ENCODE measurements at places on chromosomes 7 and 10. TPM values are rescaled to one million over a fixed set of nuclear protein-coding genes. Genes with fewer than 3 reads are reported as not detected.

KIF20B gene
- total RNA-seq = 87.5 TPM

OR2A12 gene
- not detected for total RNA-seq

DGKB gene
- total RNA-seq = not detected

TMEM176A gene
- total RNA-seq = not detected

DNA sequence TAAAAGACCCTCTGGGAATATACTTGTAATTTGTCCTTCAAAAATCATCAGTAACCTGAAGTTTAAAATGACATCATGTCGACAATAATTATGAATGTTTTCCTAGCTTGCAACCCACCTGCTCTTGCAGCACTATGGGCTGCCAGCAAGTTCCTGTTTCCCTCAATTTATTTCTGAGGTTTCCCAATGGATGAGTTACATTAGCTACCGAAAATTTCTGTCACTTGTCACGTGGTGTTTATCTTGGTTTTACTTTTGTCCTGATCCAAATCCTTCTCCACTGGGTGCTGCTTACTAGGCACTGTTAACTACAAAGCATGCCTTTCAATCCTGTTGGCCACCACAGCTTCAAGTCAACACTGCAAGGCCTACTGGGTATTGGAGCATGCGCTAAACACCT is 31.5 kb downstream of the GIMAP8 start:
- peaks cover 80% of the 10 kb centered on the region for H3K4me1 ChIP-seq
- peaks cover 39% of the 10 kb centered on the region for H3K36me3 ChIP-seq
- H3K27me3 ChIP-seq = no peaks in the 10 kb centered on the region
- H3K27ac ChIP-seq = peak overlapping the region; percentile 99
- no peak for DNase-seq

GRCh38 chr10:122852261-122852660 is 6.6 kb upstream of the CUZD1 start:
- peaks cover 56% of the 10 kb centered on the region for H3K36me3 ChIP-seq
- DNase-seq = no peak
- no peaks in the 10 kb centered on the region for H3K27me3 ChIP-seq
- H3K27ac ChIP-seq = no peak overlapping the region

- H3K27ac ChIP-seq = no peak overlapping the region
- no peak for DNase-seq
- H3K4me3 ChIP-seq = no peak overlapping the region
- H3K4me1 ChIP-seq = no peaks in the 10 kb centered on the region
- peaks cover 32% of the 10 kb centered on the region for H3K27me3 ChIP-seq
- no peaks in the 10 kb centered on the region for H3K36me3 ChIP-seq
Measured at GRCh38 chr10:63761243-63761642, 240.0 kb downstream of the REEP3 start.

GRCh38 chr10:71964098-71964742 is at the start of gene CHST3:
CHST3 (plus strand) TSS chr10:71964395; CDS start chr10:72005843, 41,448 bp downstream.
- no peak within 1 kb of the TSS for H3K27ac ChIP-seq
- no peaks in the 10 kb centered on the region for H3K36me3 ChIP-seq
- peak within 1 kb of the TSS; percentile 20 for H3K4me3 ChIP-seq

DNA sequence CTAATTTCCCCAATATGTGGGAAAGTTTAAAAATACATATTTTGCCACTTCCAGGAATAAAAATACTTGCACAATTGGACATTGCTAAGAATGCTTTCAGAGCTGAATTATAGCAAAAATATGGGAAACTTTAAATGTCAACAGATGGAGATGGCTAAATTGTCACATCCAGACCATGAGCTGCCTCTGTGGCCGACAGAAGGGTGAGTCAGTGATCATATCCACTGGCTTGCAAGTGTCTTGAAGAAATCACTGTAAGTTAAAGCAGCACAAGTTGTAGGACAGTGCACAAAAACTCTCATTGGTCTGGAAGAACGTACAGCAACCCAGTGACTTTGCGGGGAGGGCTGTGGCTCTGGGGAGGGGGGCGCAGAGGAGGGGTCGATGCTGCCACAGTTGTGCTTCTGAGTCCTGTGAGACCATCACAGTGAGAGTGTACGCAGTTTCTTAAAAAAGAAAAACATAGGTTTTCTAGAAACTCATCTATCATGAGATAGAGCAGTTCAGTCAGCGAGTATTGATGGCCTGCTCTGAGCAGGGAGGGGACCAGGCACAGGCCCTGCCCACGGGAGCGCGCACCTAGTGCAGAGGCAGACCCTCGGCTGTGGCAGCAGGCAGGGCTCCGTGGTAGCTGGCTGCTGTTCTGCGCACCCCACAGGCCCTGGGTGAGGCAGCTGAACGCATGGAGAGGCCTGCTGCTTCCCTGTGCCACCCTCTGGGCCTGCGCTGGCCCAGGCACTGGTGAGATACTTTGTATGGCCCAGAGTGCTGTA is 25.5 kb downstream of the LRRC27 start:
- no peak overlapping the region for H3K27ac ChIP-seq
- DNase-seq = no peak
- no peaks in the 10 kb centered on the region for H3K4me1 ChIP-seq
- H3K27me3 ChIP-seq = no peaks in the 10 kb centered on the region
- H3K4me3 ChIP-seq = no peak overlapping the region
- H3K36me3 ChIP-seq = no peaks in the 10 kb centered on the region

- peaks cover 47% of the 10 kb centered on the region for H3K36me3 ChIP-seq
- no peak overlapping the region for H3K4me3 ChIP-seq
- H3K4me1 ChIP-seq = peaks cover 27% of the 10 kb centered on the region
- no peak overlapping the region for H3K27ac ChIP-seq
Measured at GRCh38 chr10:100364735-100365391, 17.8 kb downstream of the SCD start.

- no peak for DNase-seq
- H3K27ac ChIP-seq = no peak overlapping the region
- H3K27me3 ChIP-seq = peaks cover 20% of the 10 kb centered on the region
- no peak overlapping the region for H3K4me3 ChIP-seq
Measured at GRCh38 chr7:143885951-143886350, 16.0 kb downstream of the TCAF1 start.

Data from activated CD8-positive, alpha-beta memory T cell treated with anti-CD3 and anti-CD28 coated beads, Interleukin-2, amount 10 ng/mL, durations not matched to agents 7 days and 5 days (primary cell).